ENCODE measurements at places on chromosomes 16 and 17.

GRCh38 chr17:72591289-72592241 is 470.7 kb downstream of the SOX9 start:
- no peak for DNase-seq

GRCh38 chr17:9780552-9780951 is 10.8 kb downstream of the DHRS7C start:
- DNase-seq = no peak

DNA sequence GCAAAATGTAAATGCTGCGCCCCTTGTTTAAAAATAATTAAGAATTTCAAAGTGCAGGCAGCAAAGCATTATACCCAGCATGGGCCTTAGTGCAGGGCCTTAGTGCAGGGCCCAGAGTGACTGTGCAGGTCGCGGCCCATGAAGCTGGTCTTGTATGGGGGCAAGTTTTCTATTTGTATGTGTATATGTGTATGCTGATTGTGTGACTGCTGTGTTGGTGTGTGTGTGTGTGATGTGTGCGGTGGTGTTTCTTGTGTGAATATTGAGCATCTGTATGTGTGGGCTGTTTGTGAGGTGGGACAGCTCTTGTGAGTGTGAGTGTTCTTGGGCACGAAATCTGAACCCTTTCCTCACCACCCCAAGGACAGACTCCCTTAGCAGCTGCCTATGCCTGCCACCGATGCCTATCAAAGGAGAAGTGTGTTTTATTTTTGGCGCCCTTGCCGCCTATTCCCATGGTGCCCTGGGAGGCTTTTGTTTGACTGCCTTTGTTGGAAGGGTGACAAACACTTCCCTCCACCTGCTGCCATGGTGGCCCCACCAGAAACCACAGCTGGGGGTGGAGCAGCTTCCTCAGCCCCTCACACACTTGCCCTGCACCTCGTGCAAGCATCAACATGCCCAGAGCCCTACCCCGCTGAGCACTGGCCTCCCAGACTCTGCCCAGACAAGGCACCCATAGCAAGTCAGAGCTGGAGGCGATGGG is 18.0 kb downstream of the CCR7 start:
- DNase-seq = peak; percentile 77

DNA sequence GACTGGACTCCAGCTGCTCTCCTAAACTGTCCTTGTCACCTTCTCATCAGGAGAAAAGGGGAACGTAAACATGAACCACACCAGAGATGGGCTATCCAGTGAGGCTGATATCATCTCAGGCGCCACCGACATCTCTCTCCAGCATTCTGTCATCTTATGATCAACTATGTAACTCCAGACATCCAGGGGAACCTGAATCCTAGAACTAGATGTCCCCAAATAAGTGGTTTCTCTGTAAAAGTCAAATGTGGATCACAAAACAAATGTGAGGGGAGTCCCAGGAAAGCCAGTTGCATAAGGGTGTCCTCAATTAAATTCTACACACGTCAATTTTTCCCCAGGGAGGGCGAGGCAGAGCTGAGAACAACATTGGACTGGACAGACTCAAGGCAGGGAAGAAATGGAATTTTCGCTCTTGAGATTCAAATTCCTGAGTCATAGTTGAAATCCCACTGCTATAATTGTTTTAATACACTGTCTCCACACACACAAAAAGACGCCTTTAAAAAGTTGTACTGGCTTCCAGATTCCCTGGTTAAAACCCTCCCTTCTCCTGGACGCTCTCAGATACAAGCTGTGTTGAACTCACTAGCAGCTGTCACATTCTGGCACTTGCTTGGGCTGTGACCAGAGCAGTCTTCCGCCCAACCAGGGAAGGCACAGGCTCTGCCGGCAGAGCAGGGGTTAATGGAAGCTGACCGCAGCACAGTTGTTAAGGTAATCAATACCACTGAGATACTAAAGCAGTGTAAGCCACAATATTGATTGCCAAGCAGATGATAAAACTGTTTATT is 62.6 kb downstream of the ZFHX3 start:
- DNase-seq = no peak

DNA sequence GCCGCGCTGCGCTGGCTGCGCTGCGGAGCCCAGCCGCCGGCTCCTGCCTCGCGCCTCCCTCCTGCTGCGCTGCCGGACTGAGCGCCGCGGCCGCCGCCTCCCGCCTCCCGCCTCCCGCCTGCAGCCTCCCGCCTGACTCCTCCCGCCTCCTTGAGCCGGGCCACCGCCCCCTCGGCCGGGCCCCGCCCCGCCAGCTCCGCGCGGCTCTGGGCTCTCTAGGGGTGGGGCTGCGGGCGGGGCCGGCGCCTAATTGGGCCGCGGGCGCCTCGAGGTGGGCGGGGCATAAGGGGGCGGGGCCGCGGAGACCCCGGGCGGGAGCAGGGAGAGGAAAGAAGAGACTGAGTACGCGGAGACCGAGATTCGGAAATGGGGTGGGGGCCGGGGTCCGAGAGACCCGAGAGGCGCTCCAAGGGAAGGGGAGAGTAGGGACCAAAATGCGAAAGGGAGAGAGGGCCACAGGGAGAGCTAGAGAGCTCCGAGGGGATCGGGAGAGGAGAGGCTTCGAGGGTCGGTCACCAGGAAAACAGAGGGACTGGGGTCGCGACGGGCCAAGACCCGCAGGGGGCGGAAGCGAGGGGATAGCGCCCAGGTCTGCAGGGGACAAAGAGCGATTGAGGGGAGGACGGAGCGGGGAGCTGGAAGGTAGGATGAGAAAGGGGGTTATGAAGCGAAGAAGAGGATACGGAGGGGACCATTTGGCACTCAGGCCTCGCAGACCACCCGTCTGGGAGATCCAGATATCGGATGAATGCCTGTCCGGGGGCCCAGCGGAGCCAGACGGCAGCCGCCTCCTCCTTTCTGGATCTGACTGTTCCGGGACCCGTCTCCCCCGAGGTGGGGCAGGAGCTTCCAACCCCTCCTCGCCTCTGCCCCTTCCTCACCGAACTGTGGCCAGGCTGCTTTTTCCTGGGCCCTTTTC is at the start of gene C1QL1:
C1QL1 (minus strand) TSS at position 79 of the 919 bp plus-strand sequence. CDS start 255 bp downstream, outside the sequence.
- DNase-seq = peak; percentile 42

- DNase-seq = no peak
Observed at GRCh38 chr17:27762527-27763305, 37.6 kb downstream of the NOS2 start.

DNA sequence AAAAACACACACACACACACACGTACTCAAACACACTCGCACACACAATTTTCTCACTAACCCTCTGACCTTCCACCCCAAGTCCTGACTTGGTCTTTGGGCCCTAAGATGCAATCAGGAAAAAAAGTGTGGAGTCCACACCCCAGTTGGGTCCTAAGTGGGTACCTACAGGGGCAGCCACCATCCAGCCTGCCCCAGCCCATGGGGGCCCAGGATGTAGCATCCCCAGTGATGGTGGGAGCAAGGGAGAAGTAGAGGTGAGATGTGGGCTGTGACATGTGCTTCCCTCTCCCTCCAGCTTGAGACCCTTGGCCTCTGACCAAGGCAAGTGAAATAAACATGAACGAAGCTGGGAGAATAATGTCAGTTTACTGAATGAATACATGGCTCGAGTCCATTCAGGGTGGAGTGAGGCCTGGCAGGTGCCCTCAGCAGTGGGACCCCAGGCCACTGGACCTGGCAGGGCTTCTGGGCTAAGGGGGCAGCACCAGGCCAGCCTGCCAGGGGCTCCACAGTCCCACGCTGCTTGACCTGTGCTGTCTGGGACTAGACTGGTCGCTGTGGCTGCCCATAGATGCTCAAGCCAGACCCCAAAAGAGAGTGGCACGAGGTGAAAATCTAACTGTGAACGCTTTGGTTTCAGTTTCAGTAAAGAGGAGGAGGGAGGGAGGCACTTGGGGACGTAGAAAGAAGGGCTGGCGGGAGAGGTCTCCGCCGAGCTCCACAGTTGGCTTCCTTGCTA is 73.7 kb downstream of the MRC2 start:
- DNase-seq = no peak

GRCh38 chr16:71467810-71468209 is 5.8 kb upstream of the ZNF23 start:
- peak; percentile 6 for DNase-seq

GRCh38 chr17:36506831-36507230 is 20.4 kb downstream of the ZNHIT3 start:
- no peak for DNase-seq

DNA sequence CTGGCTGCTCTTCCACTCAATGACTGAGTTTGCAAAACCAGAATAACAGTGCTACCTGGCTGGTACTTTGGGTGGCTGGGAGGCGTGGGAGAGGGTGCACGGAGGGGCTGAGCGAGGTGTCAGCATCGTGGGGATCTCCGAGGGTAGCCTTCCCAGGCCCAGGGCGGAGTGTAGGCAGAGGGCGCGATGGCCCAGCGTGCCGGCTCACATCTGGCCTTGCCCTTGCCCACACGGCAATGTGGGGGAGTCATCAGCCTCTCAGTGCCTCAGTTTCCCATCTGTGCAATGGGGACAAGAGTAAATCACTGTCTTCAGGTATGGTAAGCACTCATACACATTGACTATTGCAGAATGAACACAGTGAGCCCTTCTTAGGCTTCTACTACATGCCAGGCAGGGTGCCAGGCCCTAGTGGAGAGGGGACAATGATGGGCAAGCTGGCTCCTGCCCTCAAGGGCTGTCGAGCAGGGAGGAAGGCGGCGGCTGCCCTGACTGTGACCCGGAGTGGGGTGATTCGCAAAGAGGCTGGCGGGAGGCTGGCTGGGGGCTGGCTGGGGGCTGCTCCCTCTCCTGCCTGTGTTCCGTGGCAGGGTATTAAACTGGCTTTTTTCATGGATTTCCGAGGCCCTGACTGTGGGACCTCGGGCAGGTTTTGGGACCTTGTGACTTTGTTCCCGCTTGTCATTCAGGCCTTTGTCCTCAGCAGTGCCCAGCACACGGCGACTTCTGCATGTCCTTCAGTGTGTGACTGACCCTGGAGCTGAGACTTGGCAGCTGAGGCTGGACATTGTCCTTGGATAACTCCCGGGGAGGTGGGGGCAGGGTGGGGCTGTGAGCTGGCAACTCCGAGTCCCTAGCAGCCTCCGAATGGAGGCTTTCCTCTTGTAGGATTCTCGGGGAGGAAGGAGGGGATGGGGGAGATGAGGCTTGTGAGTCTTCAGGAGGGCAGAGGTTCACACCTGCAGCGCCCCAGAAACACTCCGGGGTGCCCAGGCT is 243.1 kb downstream of the SEC14L1 start:
- no peak for DNase-seq

- DNase-seq = no peak
Observed at GRCh38 chr16:72921620-72922019, 126.3 kb downstream of the ZFHX3 start.

- no peak for DNase-seq
Observed at GRCh38 chr16:47258874-47259461, 115.2 kb upstream of the NETO2 start.

- DNase-seq = no peak
Observed at GRCh38 chr16:19102187-19102872, 11.4 kb upstream of the ITPRIPL2 start.
